ENCODE measurements at places on chromosomes 3 and 15.
A peak's percentile ranks its signal among the peaks of the same experiment; 100 is the strongest.

DNA sequence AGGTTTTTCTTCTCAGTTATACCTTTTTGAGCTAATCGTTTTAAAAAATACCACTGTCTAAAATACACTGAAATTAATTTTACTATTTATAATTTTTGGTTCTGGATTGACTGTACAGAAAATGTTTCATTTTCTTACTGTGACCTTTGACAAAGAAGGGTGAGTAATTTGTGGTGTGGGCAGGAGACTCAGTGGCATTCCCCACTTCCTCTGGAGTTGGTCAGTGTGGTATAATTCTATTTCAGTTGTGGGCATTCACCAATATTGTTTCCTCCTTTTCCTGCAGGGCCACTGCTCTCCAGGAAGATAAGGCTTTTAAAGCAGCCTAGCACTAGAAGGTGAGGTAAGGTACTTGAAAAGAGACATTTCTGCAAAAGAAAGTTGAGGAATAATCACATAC, 6.5 kb downstream of the DAG1 start:
- H3K4me3 ChIP-seq, result no peak overlapping the region
- H3K4me1 ChIP-seq, result peaks cover 31% of the 10 kb centered on the region
- peak; percentile 20 for DNase-seq
- no peaks in the 10 kb centered on the region for H3K27me3 ChIP-seq
- peaks cover 7% of the 10 kb centered on the region for H3K36me3 ChIP-seq

GRCh38 chr15:35771746-35772442, 225.9 kb upstream of the DPH6 start:
- DNase-seq, result no peak
- H3K4me3 ChIP-seq, result no peak overlapping the region
- no peaks in the 10 kb centered on the region for H3K4me1 ChIP-seq
- no peaks in the 10 kb centered on the region for H3K36me3 ChIP-seq

- no peak for DNase-seq
- H3K4me3 ChIP-seq, result no peak overlapping the region
- H3K27me3 ChIP-seq, result no peaks in the 10 kb centered on the region
- H3K36me3 ChIP-seq, result no peaks in the 10 kb centered on the region
These were observed 217.9 kb upstream of the KCNMB2 start for GRCh38 chr3:178318340-178318739.

- H3K27me3 ChIP-seq, result no peaks in the 10 kb centered on the region
- no peak for DNase-seq
- peaks cover 4% of the 10 kb centered on the region for H3K36me3 ChIP-seq
- H3K27ac ChIP-seq, result no peak overlapping the region
- no peak overlapping the region for H3K4me3 ChIP-seq
- peaks cover 19% of the 10 kb centered on the region for H3K4me1 ChIP-seq
These were observed 3.6 kb downstream of the MESD start for GRCh38 chr15:80985981-80986380.

DNA sequence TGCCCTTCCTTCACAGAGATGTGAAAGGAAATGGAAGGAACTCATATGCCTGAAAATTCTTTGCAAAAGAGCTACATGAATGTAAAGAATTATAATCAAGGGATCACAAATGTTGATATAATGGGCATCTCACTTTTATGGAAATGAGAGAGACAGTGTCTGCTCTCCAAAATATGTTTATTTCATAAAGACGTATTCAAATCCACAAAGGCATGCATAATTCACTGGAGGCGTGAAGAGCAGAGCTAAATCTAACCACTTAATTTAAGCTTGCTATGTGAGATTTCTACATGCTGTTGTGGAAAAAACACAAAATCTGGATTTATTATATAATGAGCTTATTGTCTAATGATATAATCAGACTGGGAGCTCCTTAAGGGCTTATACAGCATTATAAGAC, 469.1 kb downstream of the RAP2B start:
- no peaks in the 10 kb centered on the region for H3K36me3 ChIP-seq
- H3K4me1 ChIP-seq, result no peaks in the 10 kb centered on the region
- no peak for DNase-seq
- H3K4me3 ChIP-seq, result no peak overlapping the region
- peaks cover under 1% of the 10 kb centered on the region for H3K27me3 ChIP-seq

DNA sequence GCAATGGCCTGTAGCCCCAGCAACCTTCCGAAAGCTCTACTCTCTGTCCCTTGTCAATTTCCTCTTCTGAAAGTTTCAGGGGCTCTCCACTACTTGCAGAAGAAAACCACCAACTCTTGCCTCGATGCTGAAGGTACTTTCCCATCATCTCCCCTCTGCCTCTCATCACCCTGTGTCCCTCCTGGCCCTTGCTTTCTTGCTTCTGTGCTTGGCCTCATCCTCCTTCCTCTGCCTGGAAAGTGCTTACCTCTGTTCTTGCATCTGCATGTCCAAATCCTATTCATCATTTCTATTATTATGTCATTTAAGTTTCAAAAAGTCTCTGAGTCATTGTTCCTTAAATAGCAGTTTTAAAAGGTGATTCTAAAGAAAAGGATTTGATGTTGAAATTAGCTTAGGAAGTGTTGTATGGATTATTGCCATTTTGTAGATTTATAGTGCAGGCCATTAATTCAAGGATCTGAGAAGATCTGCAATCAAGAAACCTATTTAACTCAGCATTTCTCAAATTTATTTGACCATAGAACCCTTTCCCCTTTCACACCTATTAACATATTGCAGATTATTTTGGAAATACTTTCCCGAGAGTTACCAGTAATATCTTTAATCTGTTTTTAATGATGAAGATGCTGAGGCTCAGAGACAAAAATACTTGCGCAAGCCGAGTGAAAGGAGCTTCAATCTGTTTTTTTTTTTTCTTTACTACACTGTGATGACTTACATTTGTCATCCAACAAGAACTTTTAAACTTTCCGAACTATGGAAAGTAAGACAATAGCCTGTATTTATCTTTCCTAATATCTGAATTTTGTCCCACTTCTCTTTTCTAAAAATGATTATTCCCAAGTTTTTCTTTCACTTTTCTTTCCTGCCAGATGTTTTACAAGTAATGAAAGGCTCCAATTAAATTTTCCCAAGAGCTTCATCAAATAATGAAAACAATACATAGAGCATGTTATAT, 22.3 kb upstream of the CFAP161 start:
- H3K27ac ChIP-seq, result no peak overlapping the region
- H3K4me1 ChIP-seq, result no peaks in the 10 kb centered on the region
- H3K27me3 ChIP-seq, result peaks cover 2% of the 10 kb centered on the region
- DNase-seq, result no peak
- no peaks in the 10 kb centered on the region for H3K36me3 ChIP-seq
- no peak overlapping the region for H3K4me3 ChIP-seq

DNA sequence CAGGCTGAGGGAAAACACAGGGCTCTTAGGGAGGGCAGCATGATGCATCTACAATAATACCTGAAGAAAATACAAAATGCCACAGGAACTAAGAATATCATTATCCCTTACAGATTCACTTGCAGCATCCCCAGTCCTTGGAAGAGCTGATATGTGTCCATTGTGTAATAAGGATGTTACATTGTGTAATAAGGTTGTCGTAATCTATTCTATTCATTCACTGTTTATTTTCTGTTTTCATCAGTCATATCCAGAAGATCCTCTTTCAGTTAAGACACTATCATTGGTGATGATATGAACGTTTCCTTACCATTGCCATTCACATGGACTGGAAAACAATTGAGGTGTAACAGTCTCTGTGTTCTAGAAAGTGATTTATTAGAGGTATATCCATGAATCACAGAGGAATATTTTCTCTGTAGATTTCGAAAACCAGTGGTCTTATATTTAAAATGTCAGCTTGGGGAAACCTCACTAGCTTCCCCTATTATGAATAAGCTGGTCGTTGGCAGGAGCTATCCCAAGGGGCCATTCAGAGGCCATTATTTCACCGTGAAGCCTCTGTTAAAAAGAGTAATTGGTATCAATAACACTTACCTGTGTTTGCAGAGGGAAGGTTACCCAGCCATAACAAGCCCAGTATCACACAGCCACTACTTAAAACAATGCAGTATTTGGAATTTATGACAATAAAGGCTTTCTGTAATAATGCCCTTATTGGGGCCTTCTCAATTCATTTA, 241.1 kb downstream of the ZNF385D start:
- no peak overlapping the region for H3K27ac ChIP-seq
- no peaks in the 10 kb centered on the region for H3K27me3 ChIP-seq
- no peaks in the 10 kb centered on the region for H3K36me3 ChIP-seq
- H3K4me1 ChIP-seq, result no peaks in the 10 kb centered on the region
- DNase-seq, result no peak

DNA sequence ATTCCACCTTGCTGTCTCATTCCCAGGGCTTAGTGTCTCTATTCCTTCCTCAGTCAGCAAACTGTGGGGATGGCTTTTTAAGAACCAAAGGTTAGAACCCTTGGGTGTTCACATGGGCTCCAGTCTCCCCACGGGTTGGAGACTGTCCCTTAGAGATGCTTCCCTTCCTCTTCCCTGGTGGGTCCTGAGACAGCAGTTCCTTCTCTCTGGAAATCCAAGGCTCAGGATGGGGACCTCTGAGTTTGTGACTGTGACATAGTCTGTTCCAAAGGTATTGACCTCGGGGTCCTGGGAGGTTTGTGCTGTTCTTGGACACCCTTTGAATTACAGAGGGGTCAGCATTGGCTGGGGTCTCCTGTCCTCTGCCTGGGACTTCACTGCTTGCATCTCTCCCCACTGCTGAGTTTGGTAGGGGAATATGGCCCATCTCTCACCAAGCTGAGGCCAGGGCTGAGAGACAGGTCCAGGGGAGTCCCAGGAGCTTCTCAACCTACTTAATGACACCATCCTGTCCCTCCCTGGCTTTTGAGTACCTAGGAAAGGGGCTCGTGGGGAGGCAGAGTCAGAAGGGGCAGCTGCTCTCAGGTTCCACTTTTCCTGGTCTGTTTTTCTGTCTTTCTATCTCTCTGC, 1.5 kb downstream of the GRM2 start:
- no peaks in the 10 kb centered on the region for H3K27me3 ChIP-seq
- no peak overlapping the region for H3K4me3 ChIP-seq
- peaks cover 14% of the 10 kb centered on the region for H3K36me3 ChIP-seq
- no peak for DNase-seq
- H3K4me1 ChIP-seq, result no peaks in the 10 kb centered on the region
